ENCODE measurements at places on chromosomes 16 and 17. TPM values are rescaled to one million over a fixed set of nuclear protein-coding genes. Genes with fewer than 3 reads are reported as not detected.

Gene EXOC3L1
- total RNA-seq: 0.25 TPM

GRCh38 chr17:7977039-7977438, 25.4 kb upstream of the GUCY2D start:
- DNase-seq: no peak

Gene HSD17B2
- total RNA-seq: not detected

Gene TPSG1
- total RNA-seq: not detected

DNA sequence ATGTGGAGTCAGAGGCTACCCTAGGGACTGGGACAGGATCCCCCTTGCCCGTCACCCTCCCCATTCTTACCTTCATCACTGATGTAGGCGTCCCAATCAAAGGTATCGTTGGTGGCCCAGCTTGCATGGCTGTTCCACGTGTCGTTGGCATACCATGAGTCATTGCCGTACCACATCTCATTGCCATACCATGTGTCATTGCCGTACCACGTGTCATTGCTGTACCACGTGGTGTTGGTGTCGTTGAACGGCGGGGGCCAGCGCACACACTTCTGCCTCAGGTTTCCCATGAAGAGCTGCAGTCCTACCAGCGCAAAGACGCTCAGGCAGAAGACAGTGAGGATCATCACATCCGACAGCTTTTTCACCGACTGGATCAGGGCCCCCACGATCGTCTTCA, 4.8 kb downstream of the SCN4A start:
- DNase-seq: no peak

DNA sequence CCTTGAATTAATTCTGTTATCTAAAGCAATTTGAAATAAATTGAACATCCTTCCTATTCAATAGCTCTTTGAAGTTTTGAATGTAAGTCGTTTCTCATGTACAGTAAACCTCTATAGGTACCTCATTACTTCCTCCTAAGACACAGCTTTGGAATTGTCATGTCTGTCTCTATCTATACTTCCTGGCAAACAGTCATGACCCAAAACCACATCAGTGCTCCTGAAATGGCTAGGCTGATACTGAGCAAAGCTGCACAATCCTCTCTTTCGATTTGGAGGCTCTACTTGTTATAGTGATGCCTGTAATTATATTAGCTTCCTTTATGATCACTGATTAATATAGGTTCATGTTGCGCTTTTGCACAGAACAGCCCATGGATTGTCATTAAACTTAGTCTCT, 110.1 kb downstream of the ADAMTS18 start:
- DNase-seq: no peak

- no peak for DNase-seq
Measured at GRCh38 chr16:57703416-57704010, 8.9 kb downstream of the DRC7 start.
